ENCODE measurements at places on chromosomes 3 and 15.
A peak's percentile ranks its signal among the peaks of the same experiment; 100 is the strongest.

GRCh38 chr3:46482632-46483350, 15.0 kb upstream of the RTP3 start:
- no peak for DNase-seq

GRCh38 chr3:101182734-101183133, 137.6 kb downstream of the IMPG2 start:
- no peak for DNase-seq

DNA sequence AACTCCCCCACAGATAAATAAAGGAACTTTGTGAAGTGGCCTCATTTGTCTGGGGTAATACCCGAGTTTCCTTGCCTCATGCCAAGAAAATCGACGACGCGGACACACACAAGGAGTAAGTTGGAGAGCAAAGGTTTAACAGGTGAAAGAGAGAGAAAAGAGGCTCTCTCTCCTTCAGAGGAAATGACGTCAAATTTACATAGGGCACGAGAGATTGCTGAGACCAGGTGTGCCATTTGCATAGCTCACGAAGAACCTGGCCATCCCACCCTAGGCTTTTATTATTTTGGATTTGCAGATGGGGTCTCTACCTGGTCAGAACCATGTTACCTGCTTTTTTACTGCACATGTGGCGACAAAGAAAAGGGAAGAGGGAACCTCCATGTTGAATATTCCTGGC, 49.3 kb upstream of the IGF2BP2 start:
- DNase-seq, result no peak

- DNase-seq, result no peak
Observed at GRCh38 chr3:99872923-99873254, 55.2 kb downstream of the CMSS1 start.

DNA sequence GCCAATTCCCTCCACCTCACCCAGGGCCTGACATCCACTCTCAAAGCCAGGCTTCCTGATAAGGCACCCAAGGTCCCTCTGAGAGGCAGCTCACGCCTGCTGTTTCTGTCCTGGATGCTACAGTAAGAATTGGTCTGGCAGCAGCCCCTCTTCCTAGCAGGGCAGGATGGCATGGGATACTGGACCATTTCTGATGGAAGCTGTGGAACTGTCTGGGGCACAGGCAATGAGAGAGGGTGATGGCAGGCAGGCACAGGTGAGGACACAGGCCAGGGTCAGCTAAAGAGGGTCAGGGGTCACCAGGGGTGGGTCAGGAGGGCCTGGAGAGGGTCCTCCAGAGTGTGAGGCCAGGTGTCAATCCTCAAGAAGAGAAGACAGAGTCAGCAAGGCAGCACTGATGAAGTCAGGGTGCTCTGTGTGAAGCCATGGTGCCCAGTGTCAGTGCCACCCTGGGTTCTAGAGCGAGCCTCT, 41.9 kb upstream of the SLC41A3 start:
- no peak for DNase-seq

GRCh38 chr3:56189536-56189935, 278.7 kb downstream of the ERC2 start:
- DNase-seq, result no peak

DNA sequence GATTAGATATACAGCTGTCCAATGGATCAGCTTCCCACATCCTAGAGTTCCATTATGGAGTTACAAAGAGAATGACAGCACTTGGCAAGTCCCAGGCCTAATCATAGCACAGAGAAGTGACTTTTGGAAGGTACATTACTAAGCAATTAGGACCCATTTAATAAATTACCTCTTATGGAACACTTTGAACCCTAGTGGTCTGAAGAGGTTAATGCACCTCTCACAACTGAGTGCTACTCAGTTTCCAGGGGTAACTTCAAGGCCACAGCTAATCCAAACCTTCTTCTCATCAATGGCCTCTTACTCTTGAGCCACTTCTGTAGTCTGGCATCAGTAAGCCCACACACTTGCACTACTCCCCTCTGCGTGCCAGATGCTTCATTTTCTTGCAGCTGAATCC, 34.9 kb upstream of the MEIS2 start:
- peak; percentile 3 for DNase-seq

DNA sequence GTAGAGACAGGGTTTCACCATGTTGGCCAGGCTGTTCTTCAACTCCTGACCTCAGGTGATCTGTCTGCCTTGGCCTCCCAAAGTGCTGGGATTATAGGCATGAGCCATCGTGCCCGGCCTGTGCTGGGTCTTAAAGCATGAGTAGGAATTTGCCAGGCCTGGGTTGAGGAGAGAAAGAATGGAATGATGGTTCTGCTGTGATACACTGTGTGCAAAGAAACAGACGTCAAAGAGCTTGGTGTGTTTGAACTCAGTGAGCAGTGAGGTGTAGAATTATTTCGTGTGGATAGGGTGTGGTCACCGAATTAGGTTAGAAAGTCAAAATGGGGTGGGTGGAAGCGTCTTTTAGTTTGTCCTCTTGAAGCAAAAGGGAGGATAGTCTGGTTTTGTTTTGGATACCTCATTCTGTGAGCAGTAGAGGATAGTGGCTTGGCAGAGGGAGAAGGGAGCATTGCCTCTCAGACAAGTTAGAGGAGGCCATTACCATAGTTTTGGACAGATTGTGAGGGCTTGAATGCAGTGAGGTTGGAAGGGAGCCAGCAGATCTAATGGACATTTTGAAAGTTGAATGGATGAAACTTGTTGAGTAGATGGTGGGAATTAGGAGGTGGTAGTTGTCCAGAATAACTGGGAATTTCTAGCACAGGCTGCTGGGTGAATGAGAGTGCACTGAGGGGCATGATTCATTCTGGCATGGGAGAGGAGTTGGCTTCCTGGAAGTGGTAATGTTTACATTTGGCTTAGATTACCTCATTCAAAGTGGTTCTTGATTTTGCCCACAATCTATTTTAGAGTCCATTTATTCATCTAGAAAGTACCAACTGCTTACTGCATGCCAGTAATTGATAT, 27.2 kb downstream of the AKAP13 start:
- DNase-seq, result peak; percentile 72

GRCh38 chr15:50148362-50148963, 29.4 kb upstream of the ATP8B4 start:
- no peak for DNase-seq

- DNase-seq, result no peak
Observed at GRCh38 chr15:56934269-56934668, 15.8 kb downstream of the TCF12 start.

- DNase-seq, result no peak
Observed at GRCh38 chr15:37056177-37057121, 43.9 kb downstream of the MEIS2 start.

GRCh38 chr3:72100601-72101187, 315.7 kb upstream of the PROK2 start:
- DNase-seq, result peak; percentile 97

Measured in B cell (primary cell).